ENCODE measurements at places on chromosomes 5 and 9.

DNA sequence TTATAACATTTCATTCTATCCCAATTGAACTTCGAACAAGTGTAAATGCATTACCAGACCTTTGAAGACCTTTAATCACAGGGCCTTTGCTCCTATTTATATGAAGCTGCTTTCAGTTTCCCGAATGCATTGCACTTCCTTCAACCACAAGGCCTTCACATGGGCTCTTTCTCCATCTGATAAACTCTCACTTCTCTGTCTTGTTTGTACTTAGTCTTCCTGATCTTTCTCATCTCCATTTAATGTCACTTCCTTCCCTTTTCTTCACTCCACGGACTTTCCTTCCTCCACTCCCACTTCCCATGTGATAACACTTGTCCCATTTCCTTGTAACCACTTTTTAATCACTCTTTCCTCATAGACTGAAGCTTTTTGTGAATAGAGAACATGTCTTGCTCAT lies 74.3 kb upstream of the TNC start:
- DNase-seq: no peak

DNA sequence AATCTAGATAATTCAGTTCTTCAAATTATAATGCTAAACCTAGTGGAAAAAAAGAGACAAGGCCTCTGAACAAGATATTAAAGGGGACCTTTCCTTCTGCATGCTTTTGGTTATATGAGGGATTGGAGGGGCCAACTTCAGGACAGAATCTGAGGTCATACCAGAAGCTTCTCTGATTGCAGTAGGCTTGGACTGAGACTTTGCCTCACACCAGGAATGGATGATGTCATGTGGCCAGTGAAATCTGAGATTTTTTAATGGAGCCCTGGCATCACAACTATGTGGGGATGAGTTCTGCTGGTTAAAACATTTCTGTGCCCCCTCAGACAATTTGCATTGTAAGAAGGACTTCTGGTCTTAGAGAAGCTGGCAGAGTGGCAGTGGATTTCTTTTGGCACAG lies 88.6 kb downstream of the ANGPTL2 start:
- no peak for DNase-seq

GRCh38 chr5:36734422-36734821 lies 128.0 kb downstream of the SLC1A3 start:
- DNase-seq: no peak

GRCh38 chr9:21856301-21857094 lies 54.1 kb downstream of the MTAP start:
- DNase-seq: no peak

DNA sequence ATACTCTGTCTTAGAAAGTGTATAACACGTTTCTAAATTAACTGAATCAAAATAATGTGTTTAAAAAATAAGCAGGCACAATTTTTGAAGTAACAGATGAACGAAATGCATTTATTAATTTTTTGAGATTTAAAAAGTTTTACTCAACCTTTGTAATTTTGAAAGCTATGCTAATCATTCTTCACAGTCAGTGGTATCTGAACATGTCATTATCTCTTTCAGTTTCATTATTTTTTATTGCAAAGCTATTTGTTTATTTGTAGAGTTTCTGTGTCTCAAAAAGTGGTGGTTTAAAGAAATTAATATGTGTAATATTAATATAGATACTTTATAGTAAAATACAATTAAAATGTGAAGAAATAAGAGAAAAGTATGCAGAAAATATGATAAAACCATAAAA lies 11.2 kb downstream of the CHSY3 start:
- DNase-seq: no peak

- DNase-seq: no peak
Measured at GRCh38 chr5:174612686-174613085, 111.7 kb upstream of the MSX2 start.

DNA sequence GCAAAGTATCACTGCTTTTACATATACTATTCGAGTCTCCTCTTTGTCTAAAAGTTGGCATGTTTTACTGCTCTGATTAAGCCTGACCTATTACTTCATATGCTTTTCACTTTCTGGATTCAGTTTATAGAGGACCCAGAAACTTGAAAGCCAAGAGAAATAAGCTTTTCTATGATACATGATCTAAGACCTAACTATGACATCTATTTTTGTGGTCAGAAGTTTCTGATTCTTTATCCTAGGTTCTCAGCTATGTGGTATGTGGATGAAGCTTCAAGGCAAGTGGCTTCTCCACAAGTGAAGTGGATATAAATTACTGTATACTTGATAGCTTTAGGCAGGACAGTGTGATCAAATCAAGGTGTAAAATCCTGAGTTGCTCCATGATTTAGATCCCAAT lies 6.3 kb downstream of the EDIL3 start:
- no peak for DNase-seq

GRCh38 chr5:115770466-115770865 lies 46.0 kb downstream of the CDO1 start:
- no peak for DNase-seq

DNA sequence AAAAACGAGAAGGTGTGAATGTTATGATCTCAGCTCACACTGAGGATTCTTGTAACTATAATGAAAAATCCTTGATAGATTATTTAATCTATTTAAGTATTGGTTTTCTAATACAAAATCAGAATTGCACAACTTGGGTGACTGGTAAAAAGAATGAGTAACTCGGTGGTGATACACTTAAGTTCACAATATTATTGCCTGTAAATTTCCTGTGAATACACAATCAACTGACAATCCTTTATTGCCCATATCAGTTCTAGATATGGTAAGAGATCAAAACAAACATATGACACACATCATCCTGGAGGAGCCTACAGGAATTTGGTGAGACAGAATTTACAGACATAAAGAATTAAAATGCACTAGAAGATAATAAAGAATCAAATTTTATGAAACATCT lies 14.1 kb upstream of the LURAP1L start:
- no peak for DNase-seq

DNA sequence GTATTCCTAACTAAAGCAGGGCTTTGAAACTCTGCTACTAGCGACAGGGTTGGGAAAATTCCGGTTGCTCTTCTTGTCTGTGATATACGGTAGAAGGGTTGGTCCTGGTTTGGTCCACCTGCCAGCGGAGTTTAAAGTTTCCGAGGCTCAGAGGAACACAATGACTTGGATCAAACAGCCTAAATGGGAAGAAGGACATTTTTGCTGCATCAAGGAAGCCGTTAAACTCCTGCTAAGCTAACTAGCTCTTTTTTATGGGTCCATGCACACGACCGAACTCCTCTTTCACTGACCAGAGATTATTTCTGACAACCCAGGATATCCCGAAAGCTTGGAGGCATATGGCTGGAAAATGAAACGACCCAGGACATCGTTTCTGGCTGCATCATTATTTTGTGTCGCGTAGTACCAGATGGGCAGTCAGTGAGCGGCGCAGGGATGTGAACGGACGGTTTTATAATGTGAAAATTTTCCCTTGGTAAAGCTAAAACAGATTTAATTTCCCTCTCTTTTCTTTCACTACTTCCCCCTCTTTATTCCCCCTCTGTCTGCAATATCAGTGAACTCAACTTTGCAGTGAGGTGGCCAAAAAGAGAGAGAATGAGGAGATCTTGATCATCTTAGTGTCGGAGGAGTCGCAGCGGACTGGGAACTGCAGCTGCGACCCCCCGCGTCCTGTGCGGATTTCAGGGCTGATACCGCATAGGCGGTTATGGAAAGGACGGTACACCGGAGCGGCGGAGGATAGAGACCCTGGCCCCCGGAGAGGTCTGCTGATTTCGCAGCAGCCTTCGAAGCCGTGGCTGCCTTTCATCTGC lies at the start of gene LURAP1L:
LURAP1L (plus strand) TSS at position 160 of the 818 bp plus-strand sequence. CDS start 696 bp downstream, outside the sequence.
- no peak for DNase-seq

DNA sequence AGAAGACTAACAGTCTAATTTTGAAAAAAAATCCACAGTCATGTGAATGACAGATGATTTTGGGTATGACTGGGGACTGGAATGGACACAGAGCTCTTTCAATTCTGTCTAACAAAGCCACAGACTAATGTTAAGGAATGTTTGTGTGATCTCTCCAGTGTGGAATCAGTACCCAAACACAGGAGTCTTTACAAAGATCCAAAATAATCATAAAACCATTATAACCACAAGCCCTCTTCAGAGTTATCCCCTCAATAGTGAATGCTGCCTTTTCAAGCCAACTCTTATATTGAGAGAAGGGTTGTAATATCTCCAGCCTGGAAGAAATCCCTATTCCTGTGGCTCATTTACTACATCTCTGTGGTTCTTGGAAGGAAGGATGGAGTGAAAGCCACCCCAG lies 552.0 kb upstream of the CLINT1 start:
- DNase-seq: no peak

DNA sequence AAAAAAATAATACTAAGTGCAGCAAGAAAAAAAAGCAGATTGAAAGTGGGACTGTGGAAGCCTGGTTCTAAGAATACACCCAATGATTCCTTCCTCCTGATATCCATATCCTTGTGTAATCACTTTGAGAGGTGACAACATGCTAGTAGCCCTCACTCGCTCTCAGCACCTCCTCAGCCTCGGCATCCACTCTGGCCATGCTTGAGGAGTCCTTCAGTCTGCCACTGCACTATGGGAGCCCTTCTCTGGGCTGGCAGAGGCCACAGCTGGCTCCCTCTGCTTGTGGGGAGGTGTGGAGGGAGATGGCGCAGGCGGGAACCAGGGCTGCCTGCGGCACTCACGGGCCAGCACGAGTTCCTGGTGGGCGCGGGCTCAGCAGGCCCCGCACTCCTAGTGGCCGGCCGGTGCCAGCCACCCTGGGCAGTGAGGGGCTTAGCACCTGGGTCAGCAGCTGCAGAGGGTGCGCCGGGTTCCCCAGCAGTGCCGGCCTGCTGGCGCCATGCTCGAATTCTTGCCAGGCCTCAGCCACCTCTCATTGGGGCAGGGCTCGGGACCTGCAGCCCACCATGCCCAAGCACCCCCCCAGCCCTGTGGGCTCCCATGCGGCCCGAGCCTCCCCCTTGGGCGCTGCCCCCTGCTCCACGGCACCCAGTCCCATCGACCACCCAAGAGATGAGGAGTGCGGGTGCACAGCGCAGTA lies 24.5 kb upstream of the SELENOP start:
- DNase-seq: no peak

DNA sequence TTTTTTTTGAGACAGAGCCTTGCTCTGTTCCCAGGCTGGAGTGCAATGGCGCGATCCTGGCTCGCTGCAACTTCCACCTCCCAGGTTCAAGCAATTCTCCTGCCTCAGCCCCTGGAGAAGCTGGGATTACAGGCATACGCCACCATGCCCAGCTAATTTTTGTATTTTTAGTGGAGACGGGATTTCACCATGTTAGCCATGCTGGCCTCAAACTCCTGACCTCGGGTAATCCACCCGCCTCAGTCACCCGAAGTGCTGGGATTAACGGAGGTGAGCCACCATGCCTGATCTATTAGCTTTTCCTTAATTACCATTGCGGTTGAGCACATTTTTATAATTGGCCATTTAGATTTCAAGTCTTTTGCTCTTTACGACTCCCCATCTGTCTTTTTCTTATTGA lies 2.9 kb upstream of the FLT4 start:
- no peak for DNase-seq

DNA sequence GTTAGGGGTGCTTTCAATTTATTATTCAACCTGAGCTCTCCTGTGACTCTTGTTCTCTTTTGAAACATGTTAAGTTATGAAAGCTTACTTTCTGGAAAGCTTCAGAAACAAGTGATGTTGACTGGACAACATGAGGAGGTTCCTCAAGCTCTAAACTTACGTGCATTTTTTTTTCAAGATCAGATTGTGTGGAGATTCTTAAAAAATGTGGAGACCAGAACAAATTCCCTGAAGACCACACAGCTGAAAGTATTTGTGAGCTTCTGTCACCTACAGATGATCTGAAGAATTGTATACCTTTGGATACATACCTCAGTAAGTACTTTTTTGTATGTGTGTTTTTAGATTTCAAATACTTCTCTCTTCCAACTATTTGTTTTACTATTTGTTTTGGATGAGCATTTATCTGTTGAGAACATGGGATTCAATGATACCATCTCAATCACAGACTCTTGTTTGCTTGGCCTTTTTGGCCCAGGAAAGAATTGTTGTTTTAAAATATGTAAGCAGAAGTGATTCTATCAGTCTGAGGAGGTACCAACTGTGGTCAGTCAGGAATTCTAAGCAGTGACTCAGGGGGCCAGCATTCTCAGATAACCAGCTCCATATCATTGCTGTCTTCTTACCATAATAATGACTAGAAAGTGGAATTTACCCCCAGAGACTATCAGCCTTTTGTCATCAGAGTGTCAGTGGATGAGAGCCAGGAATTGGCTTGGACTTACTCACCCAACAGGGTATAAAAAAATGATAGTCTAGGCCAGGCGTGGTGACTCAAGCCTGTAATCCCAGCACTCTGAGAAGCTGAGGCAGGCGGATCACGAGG lies 34.4 kb upstream of the GLIPR2 start:
- no peak for DNase-seq

DNA sequence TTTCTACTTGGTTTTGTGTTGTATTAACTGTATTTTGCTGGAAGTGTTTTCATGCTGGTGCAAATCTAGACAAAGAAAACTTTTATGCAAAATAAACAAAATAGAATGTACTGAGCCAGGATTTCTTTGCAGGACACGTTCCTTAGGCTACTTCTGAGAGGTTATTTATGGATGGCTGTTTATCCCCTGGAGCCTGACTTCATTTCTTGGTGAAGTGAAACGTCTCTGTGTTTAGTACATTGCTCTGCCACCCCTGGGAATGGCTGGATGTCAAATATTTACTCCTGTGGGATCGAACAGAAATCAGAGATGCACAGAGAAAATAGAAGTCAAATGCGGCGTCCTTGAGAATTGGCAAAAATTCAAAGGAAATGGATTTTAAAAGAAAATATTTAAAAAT lies 327.1 kb upstream of the MPDZ start:
- DNase-seq: no peak

DNA sequence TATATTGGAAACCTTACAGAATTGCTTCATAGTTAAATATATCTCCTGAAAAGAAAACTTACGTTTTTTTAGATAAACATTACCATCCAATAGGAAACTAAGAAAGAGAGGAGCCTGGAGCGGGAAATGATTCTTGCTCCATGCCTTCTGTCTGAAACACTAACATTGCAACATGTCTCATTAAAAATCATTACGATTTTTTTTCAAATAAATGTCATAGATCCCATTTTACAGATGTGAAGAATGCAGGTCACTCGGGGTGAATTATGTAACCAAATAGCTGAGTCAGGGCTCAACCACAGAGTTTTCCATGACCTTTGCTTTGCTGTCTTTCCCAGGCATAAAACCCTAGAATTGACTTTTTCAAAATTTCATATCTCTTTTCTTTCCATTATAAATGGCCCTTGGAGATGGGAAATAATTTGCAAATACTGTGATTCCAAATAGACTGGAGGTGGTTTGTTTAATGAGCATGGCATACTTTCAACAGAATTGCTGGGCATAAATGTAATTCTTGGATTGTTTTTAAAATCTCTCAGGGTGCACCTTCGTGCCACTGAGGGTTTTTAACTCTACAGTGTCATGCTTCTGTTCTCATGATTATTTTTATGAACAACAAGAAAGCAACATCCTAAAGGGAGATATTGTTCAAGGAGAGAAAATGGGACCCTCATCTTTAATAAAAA lies 302.8 kb downstream of the EBF1 start:
- no peak for DNase-seq

DNA sequence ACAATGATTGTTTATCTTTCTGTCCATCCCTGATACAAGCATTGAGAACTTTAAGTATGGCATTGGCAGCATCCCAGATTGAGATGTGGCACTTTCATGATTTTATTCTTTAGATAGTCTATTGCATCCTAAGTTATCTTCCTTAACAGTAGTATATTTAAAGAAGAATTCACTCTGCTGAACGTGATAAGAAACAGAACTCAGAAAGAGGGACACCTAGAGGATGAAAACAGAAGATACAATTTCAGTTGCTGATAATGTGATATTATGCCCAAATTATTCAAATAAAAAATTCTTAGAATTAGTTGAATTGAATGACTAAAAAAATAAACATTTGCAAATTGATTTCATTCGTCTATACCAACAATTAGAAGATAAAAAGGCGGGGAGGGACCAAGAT lies 218.1 kb upstream of the DMRTA1 start:
- DNase-seq: no peak

All from stimulated activated CD8-positive, alpha-beta memory T cell treated with anti-CD3 and anti-CD28 coated beads, Interleukin-7, amount 100 ng/mL, for 48 hours (primary cell).